ENCODE measurements at places on chromosomes 4 and X.
A peak's percentile ranks its signal among the peaks of the same experiment; 100 is the strongest.

- no peak for DNase-seq
These were observed 945.9 kb upstream of the NDST4 start for GRCh38 chr4:116059361-116059760.

- no peak for DNase-seq
These were observed 133.7 kb upstream of the CPXCR1 start for GRCh38 chrX:88613338-88613737.

GRCh38 chrX:40996886-40997530 is 88.2 kb upstream of the USP9X start:
- no peak for DNase-seq

DNA sequence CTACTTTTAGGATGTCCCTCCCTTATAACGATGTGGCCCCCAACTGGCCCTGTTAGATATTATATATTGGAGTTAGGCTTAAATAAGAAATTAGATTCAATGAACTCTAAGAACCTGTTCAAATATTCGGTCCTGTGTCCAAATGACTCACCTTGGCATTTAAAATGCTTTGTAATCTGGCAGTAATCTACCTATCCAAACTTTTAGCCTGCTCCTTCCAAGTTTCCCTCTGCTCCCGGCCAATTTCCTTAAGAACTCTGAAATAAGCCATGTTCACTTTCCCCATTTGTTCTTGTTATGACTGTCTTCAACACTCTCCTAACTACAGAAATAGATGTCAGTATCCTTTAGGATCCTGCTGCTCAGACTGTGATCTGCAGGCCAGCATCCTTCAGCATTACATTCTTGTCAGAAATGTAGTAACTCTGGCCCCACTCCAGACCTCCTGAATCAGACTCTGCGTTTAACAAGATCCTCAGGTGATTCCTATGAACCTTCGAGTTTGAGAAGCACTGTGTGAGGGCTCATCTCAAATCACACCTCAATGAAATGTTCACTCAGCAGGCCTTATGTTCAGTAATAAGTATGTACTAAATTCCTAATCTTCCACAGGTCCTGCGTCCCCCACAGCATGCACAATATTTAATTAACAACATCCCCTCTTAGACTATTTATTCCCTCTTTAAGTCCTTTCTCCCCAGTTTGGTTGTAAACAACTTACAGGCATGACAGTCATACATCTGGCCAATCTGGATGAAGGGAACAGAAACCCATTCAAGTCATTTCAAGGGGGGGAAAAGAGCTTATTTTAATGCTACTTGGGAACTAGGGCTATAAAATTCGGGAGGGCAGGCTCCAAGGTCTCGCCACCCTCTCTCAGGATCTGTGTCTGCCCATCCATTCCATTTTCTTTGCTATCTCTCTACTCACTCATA is 3.0 kb downstream of the ATP8A1 start:
- no peak for DNase-seq

DNA sequence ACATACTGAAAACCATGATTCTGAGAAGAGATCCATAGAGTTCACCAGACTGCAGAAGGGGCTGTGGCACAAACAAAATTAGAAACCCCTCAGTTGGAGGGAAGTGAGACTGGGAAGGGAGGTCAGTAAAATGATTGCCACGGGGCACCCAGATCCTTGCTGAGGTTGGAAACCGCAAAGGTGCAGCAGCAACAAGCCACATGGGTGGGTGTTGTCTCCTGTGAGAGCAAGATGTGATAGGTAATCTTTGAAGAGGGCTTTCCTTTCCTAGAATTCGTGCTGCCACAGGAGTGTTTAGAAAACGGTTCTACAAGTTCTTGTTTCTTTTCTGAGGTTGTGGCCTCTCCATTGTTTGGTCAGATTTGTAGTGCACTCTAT is 85.5 kb downstream of the NFKB1 start:
- DNase-seq, result no peak

GRCh38 chr4:27005905-27006590 is 145.4 kb downstream of the STIM2 start:
- DNase-seq, result no peak

DNA sequence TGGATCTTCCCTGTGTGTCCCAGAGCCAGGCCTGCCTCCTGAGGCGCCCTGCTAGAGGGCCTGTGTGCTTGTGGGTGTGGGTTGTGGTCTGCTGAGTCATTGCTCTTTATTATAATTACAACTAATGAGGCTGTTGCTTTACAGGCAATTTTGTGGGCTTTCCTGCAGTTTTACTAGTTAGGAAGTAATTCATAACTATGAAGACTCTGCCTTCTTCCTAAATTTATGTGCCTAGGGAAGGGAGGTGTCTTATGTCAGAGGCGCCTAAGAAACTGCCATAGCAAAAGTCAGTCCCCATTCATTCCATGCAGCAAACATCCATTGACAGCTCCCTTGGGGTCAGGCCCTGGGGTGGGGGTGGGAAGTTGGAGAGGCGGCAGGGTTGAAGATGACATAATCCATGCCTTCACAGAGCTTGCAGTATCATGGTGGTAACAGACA is 359.2 kb downstream of the IDS start:
- no peak for DNase-seq

DNA sequence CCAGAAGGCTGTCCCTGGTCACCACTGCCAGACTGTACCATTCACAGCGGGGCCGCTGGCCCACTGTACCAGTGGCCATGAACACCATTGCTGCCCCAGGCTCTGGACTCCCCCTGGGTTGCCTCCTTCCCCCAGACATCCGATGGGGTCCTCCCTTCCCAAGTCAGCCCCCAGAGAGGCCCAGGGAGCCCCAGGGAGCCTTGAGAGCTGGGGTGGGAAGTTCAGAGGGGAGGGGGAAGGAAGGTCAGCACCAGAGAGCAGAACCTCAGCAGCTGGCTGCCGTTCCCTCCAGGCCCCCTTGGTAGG is 441 bp upstream of the ARHGAP4 start:
- no peak for DNase-seq

DNA sequence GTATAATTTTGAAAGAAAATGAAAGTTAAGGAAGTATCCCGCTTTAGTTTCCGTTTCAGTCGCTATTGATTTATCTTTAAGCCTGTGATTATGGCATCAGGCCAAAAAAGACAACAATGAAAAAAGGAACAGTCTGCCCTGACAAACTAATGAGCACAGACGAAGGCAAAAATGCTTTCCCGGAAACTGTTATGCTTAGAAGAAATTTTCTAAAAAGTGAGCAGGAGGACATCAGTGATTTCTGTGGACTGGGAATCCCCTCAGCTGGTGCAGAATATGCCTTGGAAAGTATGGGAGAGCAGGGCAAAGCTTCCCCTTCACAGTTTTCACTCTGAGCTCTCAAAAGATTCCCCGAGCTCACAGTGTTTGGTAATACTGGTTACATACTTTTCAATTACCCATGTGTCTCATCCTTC is 5.1 kb upstream of the CXCL10 start:
- no peak for DNase-seq

GRCh38 chr4:108443585-108443984 is 176.8 kb upstream of the RPL34 start:
- DNase-seq, result no peak

DNA sequence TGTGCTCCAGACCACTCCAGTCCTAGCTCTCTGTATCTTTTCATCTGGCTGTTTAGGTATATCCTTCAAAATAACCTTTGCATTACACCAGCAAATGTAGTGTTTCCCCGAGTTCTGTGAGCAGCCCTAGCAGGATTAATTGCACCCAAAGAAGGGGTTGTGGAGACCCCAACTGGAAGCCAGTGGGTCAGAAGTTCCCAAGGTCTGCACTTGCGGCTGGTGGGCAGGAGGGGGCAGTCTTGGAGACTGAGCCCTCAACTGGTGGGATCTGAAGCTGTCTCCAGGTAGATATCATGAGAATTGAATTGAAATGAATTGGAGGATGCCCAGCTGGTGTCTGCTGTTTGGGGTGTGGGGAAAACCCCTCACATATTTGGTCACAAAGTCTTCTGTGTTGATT is 1485.3 kb upstream of the TENM3 start:
- DNase-seq, result no peak

- DNase-seq, result peak; percentile 12
These were observed 76.0 kb downstream of the INTS6L start for GRCh38 chrX:135596495-135596894.

DNA sequence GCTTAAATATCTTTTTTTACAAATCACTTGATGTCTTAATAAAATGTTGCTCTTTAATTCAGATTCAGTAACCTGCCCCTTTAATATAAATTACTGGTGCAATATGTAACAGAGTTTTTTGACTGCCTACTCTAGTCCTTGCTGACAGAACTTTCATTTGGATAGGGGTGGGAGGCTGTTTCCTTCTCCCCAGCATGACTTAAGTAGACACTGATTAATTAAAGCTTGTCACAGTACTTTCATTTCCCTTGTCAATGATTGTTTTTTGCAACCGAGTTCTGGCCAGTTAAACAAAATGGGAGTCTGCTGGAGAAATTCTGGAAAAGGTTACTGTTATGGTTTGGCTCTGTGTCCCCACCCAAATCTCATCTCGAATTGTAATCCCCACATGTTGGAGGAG is 37.3 kb upstream of the BBS12 start:
- no peak for DNase-seq

GRCh38 chr4:48290146-48290772 is 20.6 kb upstream of the TEC start:
- DNase-seq, result no peak

GRCh38 chr4:167906851-167907250 is 185.5 kb upstream of the ANXA10 start:
- DNase-seq, result no peak

DNA sequence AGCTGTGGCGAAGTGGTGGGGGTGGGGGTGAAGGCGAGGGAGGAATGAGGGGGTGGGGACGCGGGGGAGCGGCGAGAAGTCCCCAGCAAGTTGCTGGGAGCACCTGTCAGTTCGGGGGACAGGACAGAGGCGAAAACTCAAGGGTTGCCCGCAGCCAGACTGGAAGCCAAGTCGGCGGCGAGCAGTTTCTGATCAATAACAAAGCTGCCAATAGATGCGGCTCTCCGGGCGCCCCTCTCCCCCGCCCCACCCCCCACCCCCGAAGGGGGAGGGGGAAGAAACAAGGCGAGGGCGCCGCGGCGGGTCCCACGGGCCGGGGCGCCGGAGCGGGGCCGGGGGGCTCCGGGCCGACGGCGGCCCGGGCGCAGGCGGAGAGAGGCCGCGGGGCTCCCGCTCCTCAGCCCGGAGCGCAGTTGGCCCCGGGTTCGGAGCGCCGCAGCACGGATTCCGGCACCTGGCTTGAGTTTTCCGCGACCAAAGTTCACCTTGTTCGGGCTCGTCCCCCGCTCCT is 379 bp downstream of the PDGFC start:
- DNase-seq, result no peak

DNA sequence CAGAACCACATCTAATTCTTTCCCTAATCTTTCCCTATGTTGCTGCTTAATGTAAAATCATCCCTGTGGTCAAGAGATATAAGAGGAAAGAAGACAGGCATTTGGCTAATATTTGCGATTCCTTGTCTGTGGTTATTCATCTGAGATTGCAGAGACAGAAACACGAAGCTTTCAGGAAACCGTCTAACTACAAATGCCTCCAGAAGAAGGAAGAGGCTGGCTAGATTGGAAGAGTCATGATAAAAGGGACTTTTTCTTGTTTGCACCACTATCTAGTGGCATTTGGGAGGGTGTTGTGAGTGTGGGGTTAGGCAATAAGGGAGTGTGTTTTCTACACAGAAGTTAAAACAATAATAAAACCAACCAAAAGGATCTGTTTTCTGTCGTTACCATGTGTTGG is 43.9 kb downstream of the TMEM154 start:
- DNase-seq, result no peak

GRCh38 chr4:26377328-26378311 is 56.8 kb downstream of the RBPJ start:
- DNase-seq, result no peak

DNA sequence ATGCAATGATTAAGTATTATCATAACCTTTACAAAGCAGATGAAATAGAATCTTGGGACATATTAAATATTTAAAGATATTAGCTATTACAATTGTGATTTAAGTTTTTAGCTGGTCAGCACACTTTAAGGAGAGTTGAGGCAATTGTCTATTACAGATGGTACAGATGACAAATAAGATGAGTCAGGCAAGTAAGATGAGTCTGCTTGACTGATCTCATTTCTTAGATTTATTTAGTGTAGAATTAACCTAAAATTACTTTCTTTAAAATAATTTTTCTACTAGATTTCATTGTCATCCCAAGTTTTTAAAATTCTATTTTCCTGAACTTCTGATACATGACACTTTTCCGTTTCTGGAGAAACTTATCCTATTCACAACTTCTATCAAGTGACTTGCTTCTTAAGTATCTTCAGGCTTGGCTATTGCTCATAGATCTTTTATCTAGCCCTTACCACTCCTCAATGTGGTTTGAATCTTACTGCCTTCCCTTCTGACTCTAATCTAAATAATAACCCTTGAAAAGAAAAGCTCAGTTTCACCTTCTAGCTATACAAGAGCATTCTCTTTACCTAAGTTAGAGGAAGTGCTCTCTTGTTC is 32.9 kb downstream of the CXCL1 start:
- DNase-seq, result no peak

GRCh38 chrX:9072281-9072680 is 38.4 kb upstream of the FAM9B start:
- DNase-seq, result no peak

GRCh38 chr4:169154121-169154520 is 116.6 kb downstream of the SH3RF1 start:
- DNase-seq, result no peak

DNA sequence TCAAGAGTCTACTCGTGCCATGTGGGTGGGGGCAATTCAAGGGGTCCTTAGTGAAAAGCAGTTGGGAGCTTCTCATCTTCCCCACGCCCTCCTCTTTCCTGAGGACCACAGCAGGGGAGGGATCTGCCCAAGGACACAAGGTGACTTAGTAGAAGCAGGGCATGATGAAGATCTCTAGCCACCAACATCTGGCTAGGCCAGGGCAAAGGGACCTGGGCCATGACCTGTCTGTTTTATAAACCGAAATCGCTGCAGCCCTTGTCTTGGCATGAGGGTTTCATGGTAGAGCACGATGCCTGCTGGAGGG is 5.1 kb downstream of the G6PD start:
- DNase-seq, result no peak

DNA sequence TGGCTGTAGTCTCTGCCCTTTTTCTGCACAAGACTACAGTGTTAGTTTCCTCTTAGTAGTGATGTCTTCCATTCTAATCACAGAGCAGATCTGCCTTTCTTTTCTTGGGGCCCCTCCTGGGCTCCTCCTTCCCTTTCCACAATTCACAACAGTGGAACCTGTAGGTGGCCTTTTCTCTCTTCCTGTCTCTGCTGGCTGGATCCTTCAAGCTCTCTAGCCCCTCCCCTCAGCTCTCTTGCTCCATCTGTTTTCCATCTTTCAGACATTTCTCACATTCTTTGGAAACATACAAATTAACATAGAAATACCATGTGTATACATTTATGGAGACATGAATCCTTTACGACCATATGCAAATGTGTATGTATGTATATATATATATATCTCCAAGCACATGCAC is 304 bp upstream of the SPIN2A start:
- no peak for DNase-seq

DNA sequence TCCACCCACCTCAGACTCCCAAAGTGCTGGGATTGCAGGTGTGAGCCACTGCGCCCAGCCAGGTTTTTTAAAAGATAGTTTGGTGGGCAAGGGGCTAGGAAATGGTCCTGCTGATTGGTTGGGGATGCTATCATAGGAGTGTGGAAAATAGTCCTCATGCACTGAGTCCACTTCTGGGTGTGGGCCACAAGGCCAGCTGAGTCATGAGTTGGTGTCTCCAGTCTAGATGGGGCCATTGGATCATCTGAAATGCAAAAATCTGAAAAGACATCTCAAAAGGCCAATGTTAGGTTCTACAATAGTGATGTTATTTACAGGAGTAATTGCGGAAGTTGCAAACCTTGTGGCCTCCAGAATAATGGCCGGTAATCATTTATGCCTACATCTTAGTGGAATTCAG is 221.1 kb downstream of the ZNF674 start:
- no peak for DNase-seq
